ENCODE measurements at places on chromosomes 3 and 15. TPM values are rescaled to one million over a fixed set of nuclear protein-coding genes. Genes with fewer than 3 reads are reported as not detected.

KCNH8 gene
- total RNA-seq = 0.79 TPM

CHST13 gene
- total RNA-seq = 0.83 TPM

PIK3CB gene
- 10.8 TPM for total RNA-seq

CYP19A1 gene
- total RNA-seq = not detected

MESP2 gene
- 0.74 TPM for total RNA-seq

ERC2 gene
- total RNA-seq = 0.53 TPM

ASB14 gene
- total RNA-seq = not detected

SNUPN gene
- total RNA-seq = 28.7 TPM

APBA2 gene
- total RNA-seq = 42.8 TPM

DLL4 gene
- 0.21 TPM for total RNA-seq

SPESP1 gene
- 16.2 TPM for total RNA-seq

ALDH1A2 gene
- total RNA-seq = not detected

TRAIP gene
- total RNA-seq = 16.4 TPM

PPARG gene
- 63.7 TPM for total RNA-seq

NANOGP8 gene
- 0.64 TPM for total RNA-seq

LRRN1 gene
- total RNA-seq = not detected

CILP gene
- not detected for total RNA-seq

CLPX gene
- 26.7 TPM for total RNA-seq

LIPH gene
- not detected for total RNA-seq

CPLX3 gene
- 0.08 TPM for total RNA-seq

DCLK3 gene
- not detected for total RNA-seq

GP9 gene
- not detected for total RNA-seq

HACL1 gene
- total RNA-seq = 54.5 TPM

KNG1 gene
- total RNA-seq = not detected

ITGB5 gene
- total RNA-seq = 257 TPM

ERICH6 gene
- total RNA-seq = not detected

EID1 gene
- total RNA-seq = 252 TPM

CLEC3B gene
- total RNA-seq = 0.21 TPM

ROBO1 gene
- 75.4 TPM for total RNA-seq

NPAP1 gene
- under 0.01 TPM for total RNA-seq

REC114 gene
- total RNA-seq = not detected

ZIC4 gene
- 0.56 TPM for total RNA-seq

ZBED2 gene
- not detected for total RNA-seq

TIMP4 gene
- total RNA-seq = not detected

CD200R1 gene
- 0.05 TPM for total RNA-seq

SOX14 gene
- not detected for total RNA-seq

GABRB3 gene
- total RNA-seq = 7.9 TPM

GOLGA8N gene
- total RNA-seq = 0.16 TPM

CCDC54 gene
- total RNA-seq = not detected

TNNC1 gene
- total RNA-seq = 1.5 TPM

KBTBD13 gene
- total RNA-seq = not detected

ZNF502 gene
- total RNA-seq = 3.0 TPM

TMEM45A gene
- total RNA-seq = 1.4 TPM

ST8SIA2 gene
- total RNA-seq = not detected

LXN gene
- total RNA-seq = not detected

CPEB1 gene
- 1.7 TPM for total RNA-seq

ARHGEF26 gene
- total RNA-seq = 5.5 TPM

TMC3 gene
- not detected for total RNA-seq

PYGO1 gene
- total RNA-seq = 4.8 TPM

GP5 gene
- total RNA-seq = not detected

ESYT3 gene
- 0.38 TPM for total RNA-seq

CADPS gene
- 0.03 TPM for total RNA-seq

SPCS1 gene
- total RNA-seq = 129 TPM

PLCB2 gene
- total RNA-seq = 1.9 TPM

LCTL gene
- 8.1 TPM for total RNA-seq

TP63 gene
- not detected for total RNA-seq

FRMD4B gene
- total RNA-seq = 25.4 TPM

EFL1 gene
- 29.2 TPM for total RNA-seq

STRIT1 gene
- total RNA-seq = not detected

Measured in A375 (cell line).